Sciatic nerve (tissue), 2 donors: ENCODE measurements at places on chromosomes 13 and 19.

GRCh38 chr19:16106121-16106520 is 5.6 kb upstream of the RAB8A start:
- DNase-seq: no peak

DNA sequence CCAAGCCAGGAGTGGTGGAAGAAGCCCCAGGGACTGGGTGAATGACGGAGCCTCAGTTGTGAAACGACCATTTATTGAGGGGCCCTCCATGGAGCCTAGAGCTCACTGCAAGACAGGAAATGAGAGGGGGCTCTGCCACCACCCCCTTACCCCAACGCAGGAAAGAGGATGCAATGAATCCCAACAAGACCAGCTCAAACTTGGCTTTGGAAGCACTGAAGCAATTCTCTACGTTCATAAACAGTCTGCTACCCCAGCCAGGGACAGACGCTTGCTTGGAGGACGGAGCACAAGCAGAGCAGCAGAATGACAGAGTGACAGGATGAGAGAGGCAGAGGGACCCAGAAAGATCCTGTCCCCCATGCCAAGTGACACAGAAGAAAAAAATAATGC is 1.0 kb downstream of the PRKACA start:
- DNase-seq: no peak

GRCh38 chr19:13640611-13641010 is 123.7 kb upstream of the MRI1 start:
- DNase-seq: no peak

DNA sequence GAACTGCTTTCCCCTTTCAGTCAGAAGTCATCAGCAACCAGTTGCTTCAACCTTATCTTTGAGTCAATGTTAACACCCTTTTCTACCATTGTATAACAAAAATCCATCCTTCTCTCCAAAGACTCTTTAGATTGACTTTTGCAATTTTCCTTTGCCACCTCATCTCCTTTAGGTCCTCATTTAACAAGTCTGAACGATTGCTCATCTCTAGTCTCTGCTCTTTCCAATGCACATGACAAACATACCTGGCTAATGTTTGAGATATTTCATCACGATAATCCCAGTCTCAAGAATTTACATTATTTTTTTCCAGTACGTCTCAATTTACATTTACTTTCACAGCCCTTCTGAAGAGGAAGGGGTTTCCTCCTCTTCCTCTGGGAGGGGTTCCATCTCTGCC is 127.5 kb downstream of the KLF12 start:
- no peak for DNase-seq

- DNase-seq: no peak
Measured at GRCh38 chr13:113835461-113836270, 28.2 kb downstream of the GAS6 start.

DNA sequence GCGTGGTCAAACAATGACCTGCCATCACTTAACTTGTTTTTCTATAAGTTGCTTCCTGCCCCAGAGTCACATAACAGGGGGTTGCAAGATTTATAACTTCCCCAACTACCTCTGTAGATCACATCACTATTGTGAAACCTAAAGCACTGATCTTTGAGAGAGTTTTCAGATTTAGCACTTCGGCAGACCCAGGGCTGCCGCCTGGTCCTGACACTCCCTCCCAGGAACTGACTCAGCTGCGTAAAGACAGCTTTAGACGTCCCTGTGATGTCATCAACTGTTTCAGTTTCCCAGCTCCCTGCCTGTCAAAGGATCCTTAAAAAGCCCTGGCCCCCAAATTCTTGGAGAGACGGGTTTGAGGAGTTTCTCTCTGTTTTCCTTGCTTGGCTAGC is 33.3 kb downstream of the IGFL2 start:
- DNase-seq: no peak

DNA sequence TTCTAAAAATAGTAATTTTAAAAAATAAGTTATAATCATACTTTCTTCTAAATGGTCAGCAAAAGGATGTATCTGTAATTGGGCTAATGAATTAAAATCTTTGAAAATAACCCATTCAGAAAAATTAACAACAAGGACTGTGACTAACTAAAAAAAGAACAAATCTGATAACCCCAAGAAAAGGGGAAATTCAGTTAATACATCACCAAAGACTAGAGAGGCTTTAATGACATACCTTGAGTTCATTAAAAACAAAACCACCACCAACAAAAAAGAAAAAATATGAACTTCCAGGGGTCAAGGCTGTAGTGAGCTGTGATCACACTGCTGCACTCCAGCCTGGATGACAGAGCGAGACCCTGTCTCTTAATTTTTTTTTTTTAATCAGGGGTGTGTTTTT is 121.8 kb downstream of the TBC1D4 start:
- DNase-seq: no peak

DNA sequence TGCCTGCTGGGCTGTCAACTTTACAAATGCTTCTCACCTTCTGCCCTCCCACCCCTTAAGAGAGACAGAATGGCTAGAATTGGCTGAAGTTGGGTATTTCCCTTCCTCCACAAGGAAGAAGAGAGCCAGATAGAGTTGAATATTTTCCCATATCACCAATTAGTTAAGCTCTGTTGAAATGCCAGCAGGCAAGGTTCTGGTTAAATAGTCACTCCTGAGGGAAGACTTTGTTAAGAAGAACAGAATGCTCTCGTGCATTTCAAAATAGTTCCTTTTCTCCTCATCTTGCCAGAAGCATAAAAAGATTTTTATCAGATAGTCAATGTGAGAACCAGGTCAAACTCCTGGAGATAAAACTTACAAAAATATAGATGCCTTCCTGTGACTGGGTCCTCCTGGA is 2857.0 kb upstream of the PCDH20 start:
- no peak for DNase-seq

DNA sequence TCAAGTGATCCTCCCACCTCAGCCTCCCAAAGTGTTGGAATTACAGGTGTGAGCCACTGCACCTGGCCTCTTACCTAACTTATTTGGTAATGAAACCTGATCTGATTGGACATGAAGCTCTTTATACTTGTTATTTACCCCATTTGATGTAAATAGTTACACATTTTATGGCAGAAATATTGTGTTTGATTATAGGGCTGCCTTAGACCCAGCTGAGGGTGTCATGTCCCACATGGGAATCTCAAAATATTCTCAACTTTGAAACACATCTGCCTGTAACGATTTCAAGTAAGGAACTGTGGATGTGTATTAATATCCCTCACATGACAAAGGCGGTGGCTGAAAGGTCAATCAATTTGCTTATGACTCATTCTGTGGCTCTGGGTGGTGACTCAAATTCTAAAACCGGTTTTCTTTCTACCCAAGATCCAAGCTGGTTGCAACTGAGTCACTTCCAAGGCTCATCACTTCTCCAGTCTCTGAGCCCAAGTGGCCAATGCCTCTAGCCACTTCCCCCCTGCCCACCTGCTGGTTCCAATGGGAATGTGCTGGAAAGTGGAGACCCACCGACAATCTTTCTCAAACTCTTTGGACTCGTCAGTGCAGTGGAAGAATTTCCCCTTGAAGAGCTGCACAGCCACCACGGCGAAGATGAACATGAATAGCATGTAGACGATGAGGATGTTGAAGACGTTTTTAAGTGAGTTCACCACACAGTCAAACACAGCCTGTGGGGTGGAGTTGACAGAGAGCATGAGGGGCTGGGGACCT is 110.9 kb downstream of the IER2 start:
- DNase-seq: no peak

DNA sequence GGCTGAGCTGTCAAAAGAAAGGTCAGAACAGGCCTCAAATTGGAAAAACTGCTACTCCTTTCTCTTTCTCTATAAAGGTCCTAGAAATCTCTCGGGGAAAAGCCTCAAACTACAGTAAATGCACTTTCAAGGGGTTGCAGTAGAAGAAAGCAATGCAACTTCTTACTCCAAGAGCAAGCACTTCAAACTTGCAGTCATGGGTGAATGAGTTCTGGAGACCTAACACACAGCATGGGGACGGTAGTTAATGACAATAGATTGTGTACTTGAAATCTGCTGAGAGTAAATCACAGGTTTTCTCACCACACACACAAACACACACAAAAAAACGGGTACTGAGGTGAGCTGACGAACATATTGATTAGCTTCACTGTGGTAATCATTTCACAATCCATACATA is 11.8 kb downstream of the TUBGCP3 start:
- DNase-seq: no peak

GRCh38 chr19:44927746-44928145 is 13.3 kb downstream of the APOC1 start:
- no peak for DNase-seq

GRCh38 chr13:52161181-52161646 is 1.8 kb upstream of the NEK3 start:
- DNase-seq: no peak
